ENCODE measurements at places on chromosomes 2 and 18.

GRCh38 chr18:10420561-10421352, 33.7 kb upstream of the APCDD1 start:
- no peak for DNase-seq

DNA sequence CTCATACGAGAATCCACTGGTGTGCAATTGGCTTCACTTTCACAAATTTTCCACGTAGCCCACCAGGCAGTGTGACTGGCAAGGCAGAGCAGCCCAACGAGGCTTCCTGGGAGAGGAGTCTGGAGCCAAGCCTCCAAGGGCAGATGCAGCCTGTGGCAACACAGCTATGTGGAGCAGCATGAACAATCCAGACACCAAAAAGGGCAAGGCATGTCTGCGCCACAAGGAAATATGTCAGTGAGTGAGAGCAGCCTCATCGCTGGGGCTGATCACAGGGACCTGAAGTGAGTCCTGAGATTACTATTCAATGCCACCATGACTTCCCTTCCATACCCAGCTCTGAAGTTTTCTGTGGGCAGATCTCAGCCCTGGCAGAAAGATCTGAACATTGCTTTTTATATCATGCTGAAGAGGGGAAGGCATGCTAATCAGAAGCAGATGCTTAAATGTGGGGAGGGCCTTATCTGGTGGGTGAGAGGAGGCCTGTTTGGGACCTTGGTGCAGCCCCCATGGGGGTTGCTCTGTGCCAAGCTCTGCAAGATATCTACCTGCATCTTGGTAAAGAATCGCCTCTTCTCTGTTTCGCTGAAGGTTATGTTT, 40.0 kb upstream of the PUM2 start:
- DNase-seq, result no peak

DNA sequence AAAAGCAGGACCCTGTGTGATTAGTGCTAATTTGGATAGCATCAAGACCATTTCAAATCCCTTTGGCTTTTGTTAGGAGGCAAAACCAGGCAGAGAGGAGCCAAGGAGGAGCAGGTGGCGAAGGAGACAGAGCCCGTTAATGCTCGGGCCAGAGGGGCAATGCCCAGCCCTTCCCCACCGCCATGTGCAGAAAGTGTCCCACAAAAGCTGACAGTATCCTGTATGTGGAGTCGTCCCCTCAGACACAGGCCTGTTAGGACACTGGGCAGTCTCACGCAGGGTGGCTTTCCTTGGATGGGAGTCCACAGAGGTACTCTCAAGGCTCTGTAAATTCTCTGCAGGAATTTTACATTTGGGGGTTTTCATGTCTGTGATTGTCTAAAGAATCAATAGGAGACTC, 44.8 kb upstream of the TFCP2L1 start:
- no peak for DNase-seq

GRCh38 chr2:125564471-125564870, 1091.5 kb upstream of the GYPC start:
- DNase-seq, result no peak

GRCh38 chr2:938181-939005, 12.3 kb upstream of the SNTG2 start:
- DNase-seq, result no peak

DNA sequence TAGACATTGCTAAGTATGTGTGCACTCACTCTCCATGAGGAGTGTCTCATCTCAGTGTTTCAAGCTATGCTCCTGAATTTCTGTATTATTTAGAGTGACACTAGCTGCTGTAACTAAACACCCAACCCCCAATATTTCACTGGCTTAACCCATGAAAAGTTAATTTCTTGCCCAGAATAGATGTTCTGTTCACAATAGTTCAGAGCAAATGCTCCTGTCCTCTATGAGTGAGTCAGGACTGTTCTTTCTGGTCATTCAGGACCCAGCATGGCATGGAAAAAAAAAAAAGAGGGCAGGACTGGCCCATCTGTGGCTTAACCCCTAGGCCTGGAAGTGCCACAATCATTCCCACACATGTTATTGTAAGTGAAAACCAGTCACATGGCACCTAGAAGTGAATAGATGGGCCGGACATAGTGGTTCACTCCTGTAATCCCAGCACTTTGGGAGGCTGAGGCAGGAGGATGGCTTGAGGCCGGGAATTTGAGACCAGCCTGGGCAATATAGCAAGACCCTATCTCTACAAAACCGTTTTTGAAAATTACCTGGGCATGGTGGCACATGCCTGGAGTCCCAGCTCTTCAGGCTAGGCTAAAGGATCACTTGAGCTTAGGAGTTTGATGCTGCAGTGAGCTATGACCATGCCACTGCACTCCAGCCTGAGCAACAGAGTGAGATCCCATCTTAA, 663.6 kb downstream of the IRS1 start:
- no peak for DNase-seq

DNA sequence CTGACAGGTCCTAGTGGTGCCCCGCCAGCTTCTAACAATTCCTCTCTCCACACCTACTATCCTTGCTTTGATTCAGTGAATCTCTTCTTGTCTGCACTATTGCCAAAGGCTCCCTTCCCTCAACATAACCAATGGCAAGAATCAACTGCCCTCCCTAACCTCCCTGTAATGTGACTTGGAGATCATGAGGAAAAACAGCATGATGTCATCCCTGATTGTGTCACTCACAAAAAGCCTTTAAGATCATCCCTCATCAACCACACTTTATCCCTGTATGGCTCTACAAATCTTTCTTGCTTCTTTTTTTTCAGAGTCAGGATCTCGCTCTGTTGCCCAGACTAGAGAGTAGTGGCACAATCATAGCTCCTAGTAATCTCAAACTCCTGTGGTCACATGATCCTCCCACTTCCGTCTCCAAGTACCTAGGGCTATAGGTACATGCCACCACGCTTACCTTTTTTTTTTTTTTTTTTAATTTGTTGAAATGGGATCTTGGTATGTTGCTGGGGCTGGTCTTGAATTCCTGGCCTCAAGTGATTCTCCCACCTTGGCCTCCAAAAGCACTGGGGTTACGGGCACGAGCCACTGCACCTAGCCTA, 19.7 kb downstream of the SAP130 start:
- DNase-seq, result no peak

DNA sequence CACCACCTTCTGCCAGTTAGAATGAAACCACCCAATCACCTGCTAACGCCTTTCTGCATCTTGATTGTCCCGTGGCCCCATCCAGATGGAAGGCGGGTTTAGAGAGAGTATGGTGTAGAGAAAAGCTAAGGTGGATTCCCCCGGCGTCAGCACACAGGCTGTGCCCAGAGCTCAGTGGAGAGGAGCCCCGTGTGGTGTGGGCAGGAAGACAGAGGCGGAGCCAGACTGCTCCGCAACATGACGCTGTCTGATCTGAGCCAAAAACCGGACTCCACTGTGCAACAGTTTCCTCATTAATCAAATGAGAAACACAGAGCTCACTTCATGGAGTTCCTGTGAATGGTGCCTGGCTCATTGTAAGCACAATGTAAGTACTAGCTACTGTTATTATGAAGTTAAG, 448.1 kb upstream of the SMIM21 start:
- no peak for DNase-seq

GRCh38 chr2:61727746-61728145, 126.1 kb downstream of the FAM161A start:
- DNase-seq, result no peak

GRCh38 chr2:150133623-150134022, 353.8 kb downstream of the RND3 start:
- peak; percentile 26 for DNase-seq

- no peak for DNase-seq
Observed at GRCh38 chr2:73043276-73043675, 28.2 kb downstream of the SFXN5 start.

- peak; percentile 11 for DNase-seq
Observed at GRCh38 chr2:47373747-47374146, 29.2 kb upstream of the MSH2 start.

DNA sequence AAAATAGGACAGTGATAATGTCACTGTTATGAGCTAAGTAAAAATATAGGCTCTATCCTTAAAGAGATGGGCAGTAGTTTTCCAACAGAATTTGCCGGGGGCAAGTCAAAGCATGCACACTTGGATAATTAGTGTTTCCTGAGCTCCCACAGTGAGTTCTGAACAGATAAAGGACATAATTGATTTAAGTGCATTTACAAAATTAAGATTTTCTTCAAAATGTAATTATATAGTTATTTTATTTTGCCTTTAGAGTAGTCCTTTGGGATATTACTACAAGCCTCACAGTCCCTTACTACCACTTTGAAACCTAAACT, 107.6 kb downstream of the RAPGEF4 start:
- DNase-seq, result no peak

- DNase-seq, result no peak
Observed at GRCh38 chr2:38128653-38129052, 52.7 kb upstream of the CYP1B1 start.

DNA sequence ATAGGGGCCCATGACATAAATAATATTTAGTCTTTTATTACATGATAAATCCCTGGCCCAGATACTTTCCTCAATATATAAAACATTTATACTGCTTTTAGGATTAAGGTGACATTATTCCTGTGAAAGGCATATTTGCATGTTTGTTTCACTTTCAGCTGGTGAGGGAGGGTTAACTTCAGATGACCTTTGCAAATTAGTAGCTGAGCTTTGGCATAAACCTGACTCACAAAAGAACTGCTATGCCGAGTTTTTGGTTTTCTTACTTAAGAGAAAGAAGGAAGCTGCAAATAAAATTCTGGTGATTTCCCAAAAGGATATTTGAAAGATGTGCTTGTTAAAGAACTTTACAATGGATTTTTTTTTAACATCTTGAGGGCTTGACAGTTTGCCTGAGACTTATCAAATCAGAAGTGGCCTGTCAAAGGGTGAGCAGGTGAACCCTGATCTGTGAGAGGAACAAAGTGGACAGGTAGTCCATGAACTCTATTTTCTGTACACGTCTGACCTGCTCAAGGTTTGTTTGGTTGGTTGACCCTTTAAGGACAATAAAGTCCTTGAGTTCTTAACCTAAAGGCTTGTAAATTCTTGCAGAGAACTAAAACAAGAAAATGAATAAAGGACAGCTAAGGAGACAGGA, 93.5 kb downstream of the FAM124B start:
- no peak for DNase-seq
